ENCODE measurements at places on chromosomes 13 and 19.

- no peak for DNase-seq
Observed at GRCh38 chr19:46967578-46968032, 52.0 kb upstream of the NPAS1 start.

GRCh38 chr19:19316082-19316481, 4.2 kb downstream of the SUGP1 start:
- DNase-seq, result no peak

DNA sequence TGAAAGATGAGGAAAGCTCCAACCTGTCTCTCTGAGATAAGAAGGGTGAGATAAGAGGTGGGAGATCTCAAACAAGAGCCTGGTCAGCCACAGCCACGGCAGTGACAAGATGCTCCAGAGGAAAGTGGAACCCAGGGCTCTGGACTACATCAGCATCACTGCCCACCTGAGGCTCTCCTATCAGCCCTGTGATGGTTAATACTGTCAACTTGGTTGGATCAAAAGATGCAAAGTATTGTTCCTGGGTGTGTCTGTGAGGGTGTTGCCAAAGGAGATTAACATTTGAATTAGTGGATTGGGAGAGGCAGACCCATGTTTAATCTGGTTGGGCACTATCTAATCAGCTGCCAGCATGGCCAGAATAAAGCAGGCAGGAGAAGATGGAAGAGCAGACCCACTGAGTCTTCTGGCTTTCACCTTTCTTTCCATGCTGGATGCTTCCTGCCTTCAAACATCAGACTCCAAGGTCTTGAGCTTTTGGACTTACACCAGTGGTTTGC, 476.6 kb upstream of the NBEA start:
- no peak for DNase-seq

DNA sequence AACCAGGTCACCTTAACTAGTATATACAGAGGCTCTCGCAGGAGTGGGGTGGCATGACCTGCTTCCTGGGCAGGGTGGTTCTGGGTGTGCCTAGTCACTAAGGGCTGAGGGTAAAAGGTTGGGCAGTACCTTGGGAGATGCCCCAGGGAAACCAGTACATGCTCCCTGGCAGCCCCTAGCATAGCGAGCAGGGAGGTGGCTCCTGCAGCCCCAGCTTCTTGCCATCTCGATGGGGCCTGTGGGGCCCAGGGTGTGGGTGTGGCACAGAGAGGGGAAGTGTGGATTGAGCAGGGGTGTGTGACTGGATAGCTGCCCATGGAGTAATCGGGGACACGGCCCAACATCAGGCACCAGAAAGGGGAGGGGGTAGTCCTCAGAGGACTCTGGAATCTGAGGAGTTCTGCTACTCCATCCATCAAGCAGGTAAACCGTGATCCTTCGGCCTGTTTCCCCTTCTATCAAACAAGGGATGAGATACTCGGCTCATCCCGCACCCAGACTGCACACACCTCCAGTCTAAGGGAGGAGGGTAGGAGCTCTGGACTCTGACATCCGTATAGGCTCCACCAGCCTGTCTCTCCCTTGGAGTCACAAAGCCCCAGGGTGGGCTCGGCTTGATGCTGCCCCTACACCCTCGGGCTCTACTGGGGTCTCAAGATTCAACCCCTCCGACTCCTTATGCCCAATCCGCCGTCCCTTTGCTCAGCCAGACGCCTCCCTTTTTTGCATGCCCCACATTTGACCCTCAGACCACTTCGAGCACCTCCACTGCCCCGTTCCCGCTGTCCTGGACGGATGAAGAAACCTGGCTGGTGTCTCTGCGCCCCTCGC, 1.1 kb downstream of the ZBTB45 start:
- DNase-seq, result no peak

DNA sequence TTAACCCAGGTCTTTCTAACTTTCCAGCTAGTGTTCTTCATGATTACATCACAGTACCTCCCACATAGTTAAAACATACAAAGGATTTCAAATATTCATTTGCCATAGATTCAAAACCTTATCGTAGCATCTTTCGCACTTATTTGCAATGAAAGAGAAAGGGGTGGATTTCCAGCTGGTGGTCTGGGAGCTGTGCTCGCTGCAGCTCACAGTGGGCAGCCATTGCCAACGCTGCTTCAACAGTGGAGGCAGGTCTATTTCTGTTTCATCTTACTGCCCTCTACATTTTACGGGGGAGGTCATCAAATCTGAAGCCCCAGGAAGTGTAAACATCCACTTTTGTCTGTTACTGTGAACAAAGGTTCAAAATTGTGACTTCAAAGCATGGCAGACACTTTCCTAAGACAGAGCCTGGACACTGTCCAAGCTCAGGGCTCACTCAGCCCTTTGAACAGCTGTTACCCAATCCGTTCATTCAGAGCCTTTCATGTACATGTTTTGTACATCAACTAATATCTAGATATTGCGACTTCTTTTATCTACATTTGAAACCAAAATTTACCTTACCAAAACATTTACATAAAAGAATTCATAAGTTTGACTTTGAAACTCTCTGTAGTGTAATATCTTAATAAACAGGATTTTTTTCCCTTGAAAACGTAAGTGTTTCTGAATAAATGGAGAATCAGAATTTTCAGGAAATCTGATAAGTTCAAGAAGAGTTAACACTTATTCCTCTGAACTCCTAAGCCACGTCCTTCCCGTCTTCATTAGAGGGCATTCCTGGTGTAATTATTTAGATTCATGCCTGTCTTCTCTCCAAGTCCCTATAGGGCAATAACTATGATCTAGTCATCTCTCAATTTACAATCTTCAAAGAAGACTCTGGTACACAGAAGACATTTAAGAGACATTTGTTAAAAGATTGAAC, 25.1 kb downstream of the STARD13 start:
- no peak for DNase-seq

GRCh38 chr13:21528616-21529015, 69.5 kb upstream of the ZDHHC20 start:
- DNase-seq, result no peak

- DNase-seq, result peak; percentile 35
Observed at GRCh38 chr19:45424191-45425058, 708 bp upstream of the ERCC1 start.

GRCh38 chr19:43503501-43504425, 783 bp downstream of the PHLDB3 start:
- peak; percentile 38 for DNase-seq

GRCh38 chr19:33587150-33587549, 34.6 kb upstream of the CHST8 start:
- no peak for DNase-seq

DNA sequence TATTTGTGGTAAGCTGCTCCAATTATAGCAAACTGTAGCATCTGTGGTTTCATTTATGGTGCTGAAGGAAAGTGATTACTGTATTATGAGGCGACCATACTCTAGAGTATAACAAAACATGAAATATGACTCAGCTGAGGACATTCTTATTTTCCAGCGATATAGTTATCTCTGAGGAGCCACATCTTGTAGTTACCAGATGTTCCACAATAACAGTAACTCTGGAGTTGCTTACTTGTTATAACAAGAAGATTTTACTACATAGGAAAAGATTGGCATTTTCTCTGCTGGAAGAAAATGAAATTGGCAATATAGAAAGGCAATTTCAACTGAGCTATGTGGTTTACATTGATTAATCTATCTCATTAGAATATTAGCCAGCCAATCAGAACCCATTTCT, 1634.2 kb downstream of the PCDH9 start:
- DNase-seq, result no peak

- no peak for DNase-seq
Observed at GRCh38 chr13:33994826-33995502, 177.0 kb downstream of the RFC3 start.

- no peak for DNase-seq
Observed at GRCh38 chr19:10854350-10855089, 6.3 kb downstream of the C19orf38 start.

- DNase-seq, result no peak
Observed at GRCh38 chr19:58556622-58557220, 1.7 kb downstream of the UBE2M start.

DNA sequence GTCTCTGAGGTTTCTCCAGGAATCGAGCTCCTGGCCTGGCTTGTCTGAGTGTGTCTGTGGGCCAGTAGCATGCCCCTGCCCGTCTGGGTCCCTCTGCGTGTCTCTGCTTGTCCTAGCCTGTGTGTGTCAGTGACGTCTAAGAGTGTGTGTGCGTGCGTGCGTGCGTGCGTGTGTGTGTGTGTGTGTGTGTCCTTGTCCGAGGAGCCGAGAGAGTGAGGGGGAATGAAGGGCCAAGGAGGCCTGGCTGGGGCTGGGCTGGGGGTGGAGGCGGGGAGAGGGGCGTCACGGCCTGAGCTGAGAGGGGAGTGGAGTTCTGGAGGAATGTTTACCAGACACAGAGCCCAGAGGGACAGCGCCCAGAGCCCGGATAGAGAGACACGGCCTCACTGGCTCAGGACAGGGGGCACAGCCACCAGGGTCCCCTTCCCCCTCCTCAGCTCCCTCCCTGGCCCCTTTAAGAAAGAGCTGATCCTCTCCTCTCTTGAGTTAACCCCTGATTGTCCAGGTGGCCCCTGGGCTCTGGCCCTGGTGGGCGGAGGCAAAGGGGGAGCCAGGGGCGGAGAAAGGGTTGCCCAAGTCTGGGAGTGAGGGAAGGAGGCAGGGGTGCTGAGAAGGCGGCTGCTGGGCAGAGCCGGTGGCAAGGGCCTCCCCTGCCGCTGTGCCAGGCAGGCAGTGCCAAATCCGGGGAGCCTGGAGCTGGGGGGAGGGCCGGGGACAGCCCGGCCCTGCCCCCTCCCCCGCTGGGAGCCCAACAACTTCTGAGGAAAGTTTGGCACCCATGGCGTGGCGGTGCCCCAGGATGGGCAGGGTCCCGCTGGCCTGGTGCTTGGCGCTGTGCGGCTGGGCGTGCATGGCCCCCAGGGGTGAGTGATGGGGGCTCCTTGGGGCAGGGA, at the start of gene AXL:
Gene AXL (plus strand): TSS at position 609 of the 893 bp plus-strand sequence. CDS start 170 bp downstream, at position 779.
- no peak for DNase-seq

DNA sequence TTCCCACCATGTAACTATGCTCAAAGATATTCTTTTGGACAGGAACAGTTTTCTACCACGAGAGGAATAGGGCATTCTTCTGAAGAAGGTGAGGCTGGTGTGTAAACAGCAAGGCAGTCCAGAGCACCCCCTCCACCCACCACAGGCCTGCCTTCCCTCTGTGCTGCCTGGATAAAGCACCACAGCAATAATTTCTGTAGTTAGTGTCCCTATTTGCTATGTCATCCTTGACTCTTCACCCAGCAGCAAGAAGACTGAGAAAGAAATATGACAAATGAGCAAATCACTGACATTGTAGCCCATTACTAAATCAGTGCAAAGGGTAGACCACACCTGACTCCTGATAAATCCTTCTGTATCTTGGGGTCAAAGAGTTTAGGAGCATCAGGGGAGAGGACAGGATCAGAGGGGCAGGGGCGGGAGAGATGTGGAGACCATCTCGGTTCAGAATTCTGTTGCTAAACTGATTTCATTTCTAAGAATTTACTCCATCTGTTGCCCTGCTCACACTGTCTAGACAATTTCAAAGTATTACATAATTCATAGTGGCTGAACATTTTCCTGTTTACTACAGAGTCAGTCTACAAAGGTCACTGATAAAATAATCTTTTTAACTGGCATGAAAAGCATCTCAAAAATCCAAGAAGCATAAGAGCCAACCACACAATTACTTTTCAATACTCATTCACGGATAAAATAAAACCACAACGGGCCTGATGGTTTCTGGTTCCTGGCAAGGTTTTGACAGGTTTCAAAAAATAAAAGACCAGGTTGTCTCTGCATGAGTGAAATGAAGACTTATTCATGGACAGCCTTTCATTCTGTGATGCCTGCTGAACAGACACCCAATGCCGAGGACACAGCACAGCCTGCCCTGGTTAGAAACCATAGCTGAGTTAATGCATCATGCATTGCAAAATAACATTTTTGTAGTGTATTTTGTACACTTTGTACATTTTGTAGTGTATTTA, 88.4 kb upstream of the IRS2 start:
- no peak for DNase-seq

- DNase-seq, result no peak
Observed at GRCh38 chr19:51448411-51449016, 9.7 kb downstream of the SIGLEC8 start.

- DNase-seq, result no peak
Observed at GRCh38 chr13:97242755-97243497, 20.8 kb downstream of the MBNL2 start.

- no peak for DNase-seq
Observed at GRCh38 chr19:31910224-31910623, 435.2 kb upstream of the ZNF507 start.

GRCh38 chr19:1408300-1409203, 1.2 kb downstream of the DAZAP1 start:
- no peak for DNase-seq

DNA sequence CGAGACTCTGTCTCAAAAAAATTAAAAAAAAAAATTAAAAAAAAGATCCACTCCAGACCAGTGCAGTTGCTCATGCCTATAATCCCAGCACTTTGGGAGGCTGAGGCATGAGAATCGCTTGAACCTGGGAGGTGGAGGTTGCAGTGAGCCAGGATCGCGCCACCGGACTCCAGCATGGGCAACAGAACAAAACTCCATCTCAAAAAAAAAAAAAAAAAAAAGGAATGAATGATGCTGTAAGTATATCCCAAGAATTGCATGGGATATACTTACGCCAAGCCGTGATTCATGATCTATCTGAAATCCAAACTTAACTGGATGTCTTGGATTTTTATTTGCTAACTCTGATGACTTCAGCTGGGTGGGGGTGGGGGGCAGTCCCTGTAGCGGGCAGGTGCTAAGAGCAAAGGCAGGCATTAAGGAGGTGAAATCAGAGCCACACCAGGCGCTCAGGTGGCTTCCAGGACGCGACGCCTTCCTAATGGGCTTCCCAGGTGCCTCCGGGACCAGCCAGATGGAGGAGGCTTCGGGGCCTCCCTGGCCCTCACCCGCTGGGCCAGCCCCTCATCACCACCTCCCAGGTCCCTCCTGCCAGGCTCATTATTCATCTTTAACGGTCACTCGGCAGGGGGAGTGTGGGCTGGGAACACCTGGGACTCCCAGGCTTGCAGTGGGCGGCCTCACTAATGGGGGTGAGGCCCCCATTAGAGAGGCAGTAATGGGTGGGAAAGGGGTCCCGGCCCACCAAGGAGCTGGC, 11.4 kb upstream of the FUT5 start:
- no peak for DNase-seq

GRCh38 chr13:76387566-76387965, 498.6 kb downstream of the KCTD12 start:
- DNase-seq, result no peak

DNA sequence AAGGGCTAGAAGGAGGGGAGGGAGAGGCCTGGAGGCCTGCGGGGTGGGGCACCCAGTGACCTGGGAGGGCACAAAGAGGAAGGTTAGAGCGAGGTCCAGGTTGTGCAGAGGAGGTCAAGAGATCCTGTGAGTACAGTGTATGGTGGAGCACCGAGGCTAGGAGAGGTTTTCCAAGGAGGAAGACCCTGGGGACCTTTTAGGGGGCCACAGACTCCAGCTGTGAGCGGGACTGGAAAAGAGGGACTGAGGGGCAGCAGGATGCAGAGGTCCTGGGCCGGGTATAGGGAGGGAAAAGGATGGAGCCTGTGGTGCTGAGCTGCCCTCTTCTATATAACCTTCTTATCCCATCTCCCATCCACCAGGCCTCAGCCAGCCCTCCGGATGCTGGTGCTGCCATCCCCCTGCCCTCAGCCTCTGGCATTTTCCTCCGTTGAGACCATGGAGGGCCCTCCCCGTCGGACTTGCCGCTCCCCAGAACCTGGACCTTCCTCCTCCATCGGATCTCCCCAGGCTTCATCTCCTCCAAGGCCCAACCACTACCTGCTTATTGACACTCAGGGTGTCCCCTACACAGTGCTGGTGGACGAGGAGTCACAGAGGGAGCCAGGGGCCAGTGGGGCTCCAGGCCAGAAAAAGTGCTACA, 863 bp downstream of the ZNF581 start:
- no peak for DNase-seq

GRCh38 chr13:36870050-36870692, 49.9 kb downstream of the SMAD9 start:
- DNase-seq, result no peak
